Stimulated activated CD4-positive, alpha-beta T cell treated with anti-CD3 and anti-CD28 coated beads, Interleukin-2, amount 100 ng/mL, for 48 hours (primary cell): ENCODE measurements at places on chromosomes 2 and 18.
A peak's percentile ranks its signal among the peaks of the same experiment; 100 is the strongest.

- no peak for DNase-seq
Measured at GRCh38 chr2:173134703-173135102, 59.1 kb downstream of the MAP3K20 start.

DNA sequence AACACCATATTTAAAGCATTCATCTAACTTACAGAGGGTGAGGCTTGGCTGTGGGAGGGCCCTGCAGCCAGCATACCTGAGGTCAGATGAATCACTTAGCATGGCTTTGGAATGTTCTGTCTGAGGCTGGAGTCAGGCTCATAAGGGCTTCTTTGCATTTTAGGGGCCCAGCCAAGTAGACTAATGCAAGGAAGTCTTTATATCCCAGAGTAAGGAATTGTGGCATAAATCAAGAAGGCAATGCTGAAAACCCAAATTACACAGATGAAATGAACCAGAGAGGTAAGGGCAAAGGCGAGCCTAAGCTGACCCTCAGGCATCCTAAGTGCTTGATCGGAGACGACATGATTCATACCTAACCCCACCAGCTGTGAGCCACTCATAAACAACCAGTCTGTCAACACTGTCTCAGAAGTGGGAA lies 383.6 kb downstream of the DCC start:
- no peak for DNase-seq

DNA sequence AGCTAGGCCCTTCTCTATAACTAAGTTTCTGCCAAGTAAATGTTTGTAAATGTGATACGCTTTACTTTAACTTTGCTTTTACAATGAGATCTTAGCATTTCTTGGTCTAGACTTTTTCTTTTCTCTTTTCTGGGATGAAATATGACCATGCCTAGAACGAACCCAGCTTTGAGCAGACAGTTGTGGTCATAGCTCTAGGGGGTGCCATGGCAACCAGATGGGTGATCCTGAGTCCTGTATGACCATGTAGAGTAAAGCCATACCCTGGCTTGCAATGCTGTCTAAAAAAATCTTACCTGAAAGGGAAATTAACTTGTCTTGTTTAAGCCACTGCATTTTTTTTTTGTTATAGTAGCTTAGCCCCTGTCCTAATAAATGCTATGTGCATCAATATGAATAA lies 956.3 kb downstream of the SLC4A3 start:
- no peak for DNase-seq

DNA sequence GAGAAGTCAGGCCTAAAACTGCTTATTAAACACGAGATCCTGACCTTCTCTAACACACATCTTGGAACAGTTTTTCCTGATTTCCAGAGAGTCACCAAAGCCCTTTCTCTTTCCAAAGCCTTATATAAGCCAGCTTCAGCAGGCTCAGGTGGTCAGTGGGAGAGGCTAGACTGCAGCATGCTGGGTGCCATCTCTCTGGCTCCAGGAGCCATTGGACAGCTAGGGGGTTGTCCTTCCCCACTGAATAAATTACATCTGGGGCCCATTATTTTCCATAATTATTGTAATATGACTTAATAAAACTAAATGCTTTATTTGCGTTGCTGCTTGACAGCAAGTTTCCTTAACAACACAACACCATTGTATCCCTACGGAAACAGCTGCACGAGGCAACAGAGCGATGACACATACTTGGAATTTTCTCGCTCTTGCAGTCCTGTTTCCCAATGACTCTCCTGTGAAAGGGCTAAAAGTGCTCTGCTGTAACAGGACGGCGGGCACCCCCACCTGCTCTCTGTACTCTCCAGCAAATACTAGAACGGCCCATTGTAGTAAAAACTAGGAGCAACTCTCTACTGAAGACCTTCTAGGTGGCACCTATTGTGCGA lies 160.6 kb downstream of the RNF144A start:
- no peak for DNase-seq

GRCh38 chr2:67311536-67311935 lies 85.6 kb upstream of the ETAA1 start:
- DNase-seq, result no peak

DNA sequence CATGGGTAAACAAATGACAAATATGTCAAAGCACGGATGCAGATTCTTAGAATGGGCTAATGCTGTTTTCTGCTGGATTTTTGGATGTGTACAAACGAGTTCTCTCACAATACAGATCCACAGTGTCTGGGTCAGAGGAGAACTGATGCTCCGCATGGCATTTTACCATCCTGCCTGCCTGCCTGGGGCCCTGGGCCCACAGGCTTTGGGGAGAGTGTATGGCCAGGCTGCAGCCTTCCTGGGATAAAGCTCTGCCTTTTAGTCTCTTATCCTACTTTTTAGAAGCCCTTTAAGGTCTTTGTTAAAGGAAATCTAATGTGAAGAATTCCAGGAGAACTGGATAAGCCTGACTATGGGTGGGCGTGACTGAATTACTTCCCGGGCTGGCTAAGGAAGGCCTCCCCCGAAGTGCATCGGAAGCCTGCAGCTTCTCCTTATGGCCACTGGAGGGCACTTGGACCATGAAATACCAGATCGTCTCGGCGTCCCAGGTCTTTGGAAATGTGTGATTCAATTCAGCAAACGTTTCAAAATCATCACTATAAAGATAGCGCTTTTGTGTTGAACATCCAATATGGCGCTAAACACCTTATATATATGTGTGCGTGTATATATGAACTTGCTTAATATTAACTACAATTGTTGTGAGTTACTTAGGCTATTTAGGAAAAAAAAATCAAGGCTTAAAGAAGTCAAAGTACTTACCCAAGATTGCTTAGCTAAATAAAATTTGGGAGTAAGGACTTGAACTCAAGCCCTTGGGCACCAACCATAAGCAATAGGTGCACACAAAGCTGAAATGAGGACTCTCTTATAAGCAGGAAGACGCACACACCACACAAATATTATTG lies 15.2 kb upstream of the DNPEP start:
- peak; percentile 48 for DNase-seq

- DNase-seq, result no peak
Measured at GRCh38 chr2:224077773-224078507, 38.9 kb upstream of the SERPINE2 start.

- peak; percentile 1 for DNase-seq
Measured at GRCh38 chr2:5915881-5916310, 223.7 kb downstream of the SOX11 start.

DNA sequence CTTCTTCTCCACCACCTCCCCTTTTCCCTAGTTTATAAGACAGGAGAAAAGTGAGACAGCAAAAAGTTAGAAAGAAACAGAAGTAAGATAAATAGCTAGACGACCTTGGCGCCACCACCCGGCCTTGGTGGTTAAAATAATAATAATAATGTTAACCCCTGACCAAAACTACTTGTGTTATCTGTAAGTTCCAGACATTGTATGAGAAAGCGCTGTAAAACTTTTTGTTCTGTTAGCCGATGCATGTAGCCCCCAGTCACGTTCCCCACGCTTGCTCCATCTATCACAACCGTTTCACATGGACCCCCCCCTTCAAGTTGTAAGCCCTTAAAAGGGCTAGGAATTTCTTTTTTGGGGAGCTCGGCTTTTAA lies 1.5 kb upstream of the BUB1 start:
- DNase-seq, result no peak

GRCh38 chr2:133552821-133553220 lies 15.4 kb downstream of the NCKAP5 start:
- DNase-seq, result no peak

DNA sequence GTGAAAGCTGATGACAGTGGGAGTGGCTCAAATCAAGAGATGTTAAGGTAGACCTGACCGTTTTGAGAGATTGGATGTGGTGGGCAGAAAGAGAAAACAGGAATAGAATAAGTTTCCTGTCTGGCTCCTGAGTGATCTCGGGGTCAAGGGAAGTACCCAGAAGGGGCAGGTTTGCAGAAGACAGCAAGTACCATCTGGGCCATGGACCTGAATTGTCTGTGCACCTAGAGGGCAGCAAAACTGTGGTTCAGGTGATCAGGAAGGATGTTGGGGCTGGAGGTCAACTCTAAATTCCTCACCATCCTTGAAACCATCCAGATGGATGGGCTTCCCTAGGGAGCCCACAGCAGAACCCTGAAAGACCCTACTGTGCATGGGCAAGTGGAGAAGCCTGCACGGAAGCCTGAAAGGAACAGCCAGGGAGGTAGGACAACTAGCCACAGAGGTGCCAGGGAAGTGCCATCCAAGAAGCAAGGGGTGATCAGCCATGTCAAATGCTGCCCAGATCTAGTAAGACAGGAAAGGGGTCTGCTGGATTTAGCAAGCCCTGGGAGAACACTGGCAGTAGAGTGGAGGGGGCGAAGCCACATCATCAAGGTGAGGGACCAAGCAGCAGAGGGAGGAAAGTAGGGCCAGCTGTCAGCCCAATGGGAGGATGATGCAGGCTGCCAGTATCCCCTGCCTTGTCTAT lies 8.0 kb downstream of the TEX261 start:
- DNase-seq, result no peak

DNA sequence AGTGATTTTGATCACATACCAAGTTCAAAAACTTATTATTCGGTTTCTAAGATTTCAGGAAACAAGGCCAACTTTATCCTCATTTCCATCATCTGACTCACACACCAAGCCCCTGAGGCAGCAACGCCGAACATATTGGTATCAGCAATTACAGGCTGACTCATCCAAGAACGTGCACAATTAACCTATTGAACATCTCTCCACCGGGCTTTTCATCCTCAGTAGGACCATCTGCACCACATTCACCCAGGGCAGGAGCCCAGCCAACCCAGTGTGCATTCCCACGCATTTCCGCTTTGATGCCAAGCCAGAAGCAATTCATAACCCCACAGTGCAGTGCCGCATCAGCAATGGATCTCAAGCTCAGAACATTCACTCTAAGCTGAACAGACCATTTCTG lies 52.9 kb downstream of the SCG2 start:
- DNase-seq, result no peak

DNA sequence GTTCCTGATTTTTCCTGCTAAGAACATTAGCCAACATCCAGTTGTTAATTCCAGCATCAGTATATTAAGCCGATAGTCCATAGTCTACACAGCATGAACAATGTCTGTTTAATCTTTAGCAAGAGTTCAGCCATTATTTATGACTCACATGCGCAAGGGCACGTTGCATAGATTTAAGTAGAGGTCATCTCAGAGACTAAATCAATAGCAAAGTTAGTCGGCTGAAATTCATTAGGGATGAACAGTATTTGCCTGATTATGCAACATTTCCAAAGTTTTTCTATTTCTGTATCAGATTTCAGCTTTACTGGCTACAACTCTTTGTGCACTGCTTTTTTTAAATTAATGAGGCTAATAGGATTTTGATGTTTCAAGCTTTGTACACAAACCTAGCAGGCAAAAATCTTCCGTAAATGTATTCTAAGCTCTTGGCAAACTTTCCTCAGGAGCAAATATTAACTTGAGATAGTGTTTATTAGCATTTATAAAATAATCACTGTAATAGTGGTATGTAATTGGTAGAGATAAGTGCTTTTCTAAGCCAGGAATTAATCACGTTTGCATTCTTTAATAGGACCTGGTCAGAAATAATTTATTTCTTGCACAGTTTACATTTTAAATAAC lies 578.7 kb upstream of the ID2 start:
- no peak for DNase-seq

DNA sequence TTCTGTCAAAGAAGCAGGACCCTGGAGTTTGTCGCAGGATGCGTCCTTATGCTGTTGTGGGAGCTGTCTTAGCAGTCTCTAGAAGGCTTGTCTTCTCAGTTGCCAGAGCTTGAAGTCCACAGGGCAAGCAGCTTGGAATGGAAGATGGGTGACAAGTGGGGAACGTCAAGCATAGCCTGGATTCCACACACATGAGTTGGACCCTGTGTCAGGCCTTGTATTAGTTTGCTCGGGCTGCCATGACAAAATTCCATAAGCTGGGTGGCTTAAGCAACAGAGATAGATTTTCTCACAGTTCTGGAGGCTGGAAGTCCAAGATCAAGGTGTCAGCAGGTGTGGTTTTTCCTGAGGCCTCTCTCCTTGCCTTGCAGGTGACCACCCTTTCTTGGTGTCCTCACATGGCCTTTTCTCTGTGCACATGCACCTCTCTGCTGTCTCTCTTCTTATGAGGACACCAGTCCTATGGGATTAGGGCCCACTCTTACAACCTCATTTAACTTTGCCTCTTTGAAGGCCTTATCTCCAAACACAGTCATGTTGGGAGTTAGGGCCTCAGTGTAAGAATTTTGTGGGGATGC lies 51.3 kb downstream of the THNSL2 start:
- DNase-seq, result no peak

DNA sequence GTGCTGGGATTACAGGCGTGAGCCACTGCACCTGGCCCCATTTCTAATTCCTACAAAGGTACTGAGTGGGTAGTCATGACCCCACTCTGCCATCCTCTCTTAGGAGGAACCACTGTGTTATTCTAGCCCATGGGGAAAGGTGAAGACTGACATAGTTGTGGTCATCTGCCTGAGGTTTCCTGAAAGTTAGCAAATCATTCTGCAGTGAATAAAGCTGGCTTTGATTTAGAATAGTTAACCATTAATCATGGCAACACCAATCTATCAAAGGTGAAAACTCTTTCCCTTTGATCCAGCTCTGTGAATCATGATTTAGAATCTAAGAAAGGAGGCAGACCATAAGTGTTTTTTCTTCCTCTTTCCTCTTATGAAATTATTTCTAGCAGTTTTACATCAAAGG lies 50.8 kb downstream of the SUMO1 start:
- DNase-seq, result no peak

DNA sequence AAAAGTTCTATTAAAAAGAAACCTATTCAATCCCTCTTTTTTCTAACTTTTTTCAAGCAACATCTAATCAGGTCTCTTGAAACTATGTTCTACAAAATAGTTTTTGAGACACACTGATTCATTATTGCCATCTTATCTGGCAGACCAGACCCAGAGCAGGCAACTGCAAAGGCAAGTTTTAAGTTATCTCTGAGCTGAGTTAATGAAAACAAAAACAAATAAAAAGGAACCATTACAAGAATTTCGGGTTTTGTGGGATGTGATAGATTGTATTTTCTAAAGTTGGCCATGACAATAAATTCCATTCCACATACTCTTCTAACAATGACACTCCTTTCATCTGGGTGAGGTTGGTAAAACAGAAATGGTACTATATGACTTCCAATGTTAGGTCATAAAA lies 15.2 kb upstream of the TWSG1 start:
- DNase-seq, result no peak

- no peak for DNase-seq
Measured at GRCh38 chr2:81894451-81894990, 1590.0 kb upstream of the LRRTM1 start.

DNA sequence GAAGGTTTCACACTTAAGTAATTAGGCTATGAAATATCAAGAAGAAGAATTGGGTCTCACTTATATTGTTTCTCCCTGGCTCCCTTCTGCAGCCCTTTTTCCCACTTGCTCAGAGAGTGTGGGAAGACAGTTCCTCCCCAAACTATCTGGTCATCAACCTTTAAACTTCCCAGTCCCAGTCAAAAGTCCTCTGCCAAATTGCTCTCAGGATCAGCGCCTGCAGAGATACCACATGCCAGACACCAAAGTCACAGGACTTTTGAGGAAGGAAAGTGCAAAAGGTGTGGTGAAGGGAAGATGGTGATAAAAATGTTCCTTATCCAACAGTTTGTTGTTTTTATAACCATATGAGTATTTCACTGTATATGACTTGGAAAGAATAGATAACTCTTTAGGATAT lies 51.3 kb downstream of the DLGAP1 start:
- no peak for DNase-seq

GRCh38 chr2:8049176-8049575 lies 632.7 kb upstream of the ID2 start:
- no peak for DNase-seq

- no peak for DNase-seq
Measured at GRCh38 chr2:47918043-47918442, 11.7 kb upstream of the FBXO11 start.
